ENCODE measurements at places on chromosomes 7 and 10.
A peak's percentile ranks its signal among the peaks of the same experiment; 100 is the strongest.

- no peak for DNase-seq
Observed at GRCh38 chr10:42869977-42870350, 87.4 kb downstream of the BMS1 start.

- DNase-seq, result no peak
Observed at GRCh38 chr10:125159486-125159931, 854 bp downstream of the CTBP2 start.

- no peak for DNase-seq
Observed at GRCh38 chr7:39637963-39638485, 14.7 kb downstream of the RALA start.

GRCh38 chr10:119246862-119247549, 39.6 kb downstream of the GRK5 start:
- no peak for DNase-seq

DNA sequence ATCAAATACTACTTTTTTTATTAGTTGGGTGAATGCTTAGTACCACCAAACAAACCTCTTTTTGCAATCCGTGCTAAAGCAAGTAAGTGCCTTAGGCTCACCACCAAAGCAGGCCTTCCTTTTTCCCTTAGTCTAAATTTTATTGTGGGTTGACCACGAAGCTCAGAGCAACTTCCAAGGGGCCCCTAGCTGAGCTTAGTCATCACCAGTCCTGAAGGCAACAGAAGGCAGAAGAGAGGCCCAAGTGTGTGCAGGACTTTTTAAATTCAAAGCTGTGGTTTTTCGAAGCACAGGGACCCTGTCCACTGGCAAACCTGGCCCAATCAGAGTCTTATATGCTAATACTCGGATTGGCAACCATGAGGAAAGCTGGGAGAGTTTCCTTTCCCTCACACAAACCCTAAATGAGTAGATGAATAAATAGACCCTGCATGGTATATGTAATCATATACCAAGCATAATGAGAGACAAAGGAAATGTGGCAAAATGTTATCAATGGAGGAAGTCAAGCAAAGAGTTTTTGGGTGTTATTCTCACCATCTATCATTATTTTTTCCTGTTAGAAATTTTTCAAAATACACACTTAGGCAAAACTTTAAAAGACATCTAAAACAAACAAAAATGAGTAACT, 453.2 kb upstream of the GALNT17 start:
- DNase-seq, result no peak

- no peak for DNase-seq
Observed at GRCh38 chr10:31962826-31963588, 34.4 kb upstream of the ARHGAP12 start.

- DNase-seq, result no peak
Observed at GRCh38 chr10:53839440-53840039, 961.5 kb downstream of the PCDH15 start.

DNA sequence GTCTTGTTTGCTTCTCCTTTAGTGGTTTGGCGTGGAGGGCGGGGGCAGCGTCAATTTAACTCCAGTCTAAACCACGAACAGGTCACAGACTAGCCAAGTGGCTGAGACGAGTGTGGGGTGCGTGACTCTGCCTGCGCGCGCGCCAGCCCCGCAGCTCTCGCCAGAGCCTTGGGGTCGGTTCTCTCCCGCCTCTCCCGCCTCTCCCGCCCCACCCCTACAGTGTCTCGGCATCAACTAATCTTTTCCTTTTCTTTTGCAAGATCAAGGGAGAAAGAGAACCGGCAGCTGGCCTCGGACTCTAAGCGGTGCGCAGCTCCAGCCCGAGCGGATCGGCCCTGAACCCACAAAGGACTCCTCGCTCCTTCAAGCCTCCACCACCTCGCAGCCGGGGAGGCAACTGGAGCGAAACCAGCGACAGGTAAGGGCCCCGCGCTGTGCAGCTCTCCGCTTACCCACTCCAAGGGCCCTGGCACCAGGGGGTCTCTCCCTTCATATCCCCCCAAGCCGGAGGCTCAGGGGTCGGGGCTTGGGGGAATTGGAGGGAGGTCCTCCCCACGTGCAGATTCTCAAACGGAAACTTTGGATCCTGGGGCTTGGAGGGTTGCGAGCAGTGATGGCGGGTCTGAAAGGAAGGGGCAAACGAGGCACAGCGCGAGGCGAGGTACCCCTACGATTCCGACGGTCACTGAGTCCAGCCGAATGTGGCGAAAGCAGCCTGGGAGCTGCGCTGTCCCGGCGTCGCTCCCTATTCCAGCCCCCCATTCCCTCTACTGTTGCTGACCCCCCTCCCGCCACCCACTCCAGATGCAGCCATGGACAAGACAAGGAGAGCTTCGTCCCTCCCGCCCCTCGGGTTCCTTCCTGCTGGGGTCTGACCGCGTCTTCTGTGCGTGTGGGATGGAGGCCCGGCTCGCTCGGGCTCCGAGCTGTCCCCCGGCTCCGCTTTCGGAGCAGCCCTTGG, 829 bp downstream of the CHRM2 start:
- no peak for DNase-seq

DNA sequence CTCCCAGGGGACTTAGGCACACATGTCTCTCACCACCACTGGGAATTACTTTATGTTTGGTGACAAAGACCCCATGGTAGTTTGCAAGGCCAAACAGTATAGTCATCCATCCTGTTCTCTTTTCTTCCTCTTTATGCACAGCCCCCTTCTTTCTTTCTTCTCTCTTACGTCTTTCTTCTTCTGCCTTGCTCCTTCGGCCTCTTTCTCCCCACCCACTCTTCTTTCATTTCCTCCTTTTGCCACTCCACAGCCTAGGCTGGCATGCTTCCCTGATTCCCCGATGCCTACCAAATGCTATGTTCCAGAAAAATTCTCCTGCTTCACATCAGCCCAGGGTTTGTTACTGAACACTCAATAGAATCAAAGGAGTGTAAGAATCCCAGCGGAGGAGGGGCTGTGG, 62.4 kb upstream of the MKLN1 start:
- no peak for DNase-seq

- DNase-seq, result no peak
Observed at GRCh38 chr7:3151784-3152183, 108.1 kb upstream of the CARD11 start.

DNA sequence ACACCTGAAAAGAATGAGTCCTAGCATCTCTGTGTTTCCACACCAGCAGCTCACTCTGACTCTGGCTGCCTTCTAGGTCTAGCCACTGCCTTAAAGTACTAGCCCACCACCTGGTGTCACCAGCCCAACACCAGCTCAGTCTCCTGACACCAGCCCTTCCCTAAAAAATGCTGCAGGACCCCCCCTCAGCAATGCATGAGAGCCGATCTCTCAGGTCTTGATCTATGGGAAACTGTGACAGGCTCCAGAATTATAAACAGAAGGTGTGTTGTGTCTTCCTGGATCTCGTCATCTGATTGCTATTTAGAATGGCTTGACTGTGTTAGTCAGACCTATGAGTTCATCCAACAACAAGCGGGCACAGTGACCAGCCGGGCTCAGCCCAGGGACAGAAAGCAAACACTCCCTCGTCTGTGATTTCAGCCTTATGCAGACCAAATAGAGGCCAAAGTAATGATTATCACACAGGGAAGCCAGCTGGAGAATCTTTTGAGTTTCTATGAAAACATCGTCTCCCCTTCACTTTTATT, 66.6 kb downstream of the CUBN start:
- DNase-seq, result no peak

DNA sequence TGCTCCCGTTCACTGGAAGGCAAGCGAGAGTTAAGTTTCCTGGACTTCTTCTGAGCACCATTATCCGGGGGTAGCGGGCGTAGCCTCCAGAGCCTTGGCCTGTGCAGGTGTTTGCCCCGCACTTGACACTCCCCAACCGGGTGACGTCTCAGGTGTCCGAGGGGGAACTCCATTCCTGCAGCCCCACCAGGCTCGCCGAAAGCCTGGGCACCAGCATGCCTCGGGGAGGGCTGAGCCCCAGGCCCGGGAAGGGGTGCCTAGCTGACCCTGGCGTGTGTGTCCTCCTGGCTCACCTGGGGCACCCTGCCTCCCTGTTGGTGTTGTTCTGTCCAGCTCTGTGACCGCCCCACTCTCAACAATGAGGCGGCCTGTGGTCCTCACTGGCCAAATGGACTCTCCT, 109.4 kb upstream of the GPR26 start:
- no peak for DNase-seq

DNA sequence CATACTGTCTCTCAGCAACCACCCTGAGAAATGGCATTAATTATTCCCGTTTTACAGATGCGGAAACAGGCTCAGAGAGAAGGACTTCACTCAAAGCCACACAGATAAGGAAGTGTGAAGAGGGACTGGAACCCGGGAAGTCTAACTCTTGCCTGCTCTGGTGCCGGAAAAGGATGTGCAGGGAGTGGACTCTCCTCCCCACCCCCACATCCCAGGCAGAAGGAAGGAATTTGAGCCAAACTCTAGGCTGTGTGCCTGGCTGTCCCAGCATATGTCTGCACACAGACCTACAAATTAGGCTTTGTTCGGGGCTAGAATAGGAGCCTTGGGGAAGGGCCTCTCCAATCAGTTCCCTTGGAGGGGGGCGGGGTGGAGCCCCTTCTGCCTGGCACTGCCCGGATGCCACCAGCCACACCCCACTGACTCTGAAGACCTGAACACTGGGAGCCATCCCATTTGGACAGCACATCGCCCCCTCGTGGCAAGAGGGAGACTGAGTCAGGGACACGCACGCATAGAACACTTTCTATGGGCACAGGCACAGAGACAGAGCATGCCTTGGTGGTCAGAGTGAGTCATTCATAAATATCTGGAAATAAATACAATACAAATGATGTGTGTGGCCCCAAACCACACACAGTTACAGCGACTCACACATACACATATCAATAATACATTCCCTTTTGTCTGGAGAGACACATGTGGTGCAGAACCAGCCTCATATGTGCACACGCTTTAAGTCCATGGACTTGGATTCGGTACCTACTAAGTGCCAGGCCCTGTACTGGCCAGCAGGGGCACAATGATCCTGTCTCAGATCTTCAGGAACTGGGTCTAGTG, 13.1 kb downstream of the LZTS2 start:
- peak; percentile 56 for DNase-seq

GRCh38 chr7:28570970-28571288, 158.6 kb downstream of the CREB5 start:
- DNase-seq, result no peak

- no peak for DNase-seq
Observed at GRCh38 chr10:83801983-83802382, 337.3 kb upstream of the GHITM start.

DNA sequence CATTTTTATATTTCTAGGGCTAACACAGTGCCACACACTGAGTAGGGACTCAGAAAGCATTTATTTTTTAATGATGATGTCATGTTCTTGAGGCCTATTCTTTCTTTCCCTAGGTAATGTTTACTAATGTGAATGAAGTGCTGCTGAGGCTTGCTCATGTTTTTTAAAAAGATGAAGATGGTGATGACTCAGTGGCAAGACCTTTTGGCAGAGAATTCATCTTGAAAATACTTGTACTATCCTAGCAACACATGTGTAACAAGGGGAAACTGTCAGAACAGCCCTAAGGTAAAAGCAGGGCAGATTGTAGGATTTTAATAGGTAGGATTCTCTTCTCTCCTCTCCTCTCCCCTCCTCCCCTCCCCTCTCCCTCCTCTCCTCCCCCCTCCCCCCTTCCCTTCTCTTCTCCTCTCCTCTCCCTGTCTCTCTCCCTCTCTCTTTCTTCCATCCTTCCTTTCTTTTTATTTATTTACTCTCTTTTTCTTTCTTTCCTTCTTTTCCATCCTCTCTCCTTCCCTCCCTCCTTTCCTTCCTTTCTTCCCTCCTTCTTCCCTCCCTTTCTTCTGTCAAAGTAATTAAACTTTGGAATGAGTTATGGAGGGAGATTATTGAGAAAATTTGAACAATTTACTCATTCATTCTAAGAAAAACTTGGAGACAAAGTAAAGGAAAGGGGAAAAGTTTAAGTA, 75.3 kb downstream of the ZNF92 start:
- no peak for DNase-seq
